ENCODE measurements at places on chromosomes 11 and 22.

DNA sequence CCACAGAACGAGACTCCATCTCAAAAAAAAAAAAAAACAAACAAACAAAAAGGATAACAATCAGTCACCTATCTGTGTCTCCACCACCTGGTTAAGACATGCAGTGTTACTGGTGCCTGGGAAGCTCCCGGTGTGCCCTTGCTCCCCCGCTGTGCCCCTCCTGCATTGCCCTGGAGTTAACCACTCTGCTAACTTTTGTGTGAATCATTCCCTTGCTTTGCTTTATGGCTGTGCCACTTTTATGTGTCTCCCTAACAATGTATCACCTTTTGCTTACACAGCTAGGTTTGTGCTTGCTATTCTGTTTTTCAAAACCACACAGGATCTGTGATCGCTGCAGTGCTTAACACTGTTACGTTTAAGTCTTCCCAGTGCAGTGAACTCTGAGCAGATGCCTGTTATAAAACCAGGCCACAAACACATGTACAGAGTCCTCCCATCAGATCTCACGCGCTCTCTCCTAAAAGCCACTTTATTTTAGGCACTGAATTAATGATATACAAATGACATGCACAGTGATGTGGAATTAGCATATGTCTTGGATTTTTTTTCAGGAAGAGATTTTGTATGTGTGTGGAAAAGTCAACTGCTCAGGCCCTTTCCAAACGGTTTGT, 69.9 kb downstream of the BUD13 start:
- no peak for DNase-seq

DNA sequence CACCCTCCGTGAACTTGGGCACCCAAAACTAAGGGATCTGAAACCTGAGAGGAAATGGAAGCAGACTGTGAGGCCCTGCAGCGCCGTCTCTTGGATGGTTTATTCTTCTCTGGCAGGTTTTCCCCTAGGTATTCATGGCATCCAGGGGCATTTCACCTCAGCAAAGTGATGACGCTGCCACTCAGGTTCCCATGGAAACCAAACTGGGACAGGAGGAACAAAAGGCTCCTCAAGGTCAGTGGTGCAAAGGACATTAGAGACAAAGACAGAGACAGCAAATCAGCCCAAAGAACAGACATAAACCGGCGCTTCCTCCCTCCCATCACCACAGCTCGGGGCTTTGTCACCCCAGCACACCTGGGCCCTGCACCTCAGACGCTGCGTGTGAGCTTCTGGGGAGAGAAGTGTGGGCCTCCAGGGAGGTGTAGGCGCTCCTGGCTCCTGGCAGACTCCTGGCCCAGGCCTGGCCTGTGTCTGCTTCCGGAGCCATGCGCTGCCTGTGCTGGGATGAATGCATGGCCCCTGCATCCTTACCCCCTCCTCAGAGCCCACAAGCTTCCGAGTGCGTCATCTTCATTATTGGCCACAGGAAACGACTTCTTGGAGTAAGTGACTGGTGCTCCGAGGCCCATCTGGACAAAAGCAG, 5.9 kb downstream of the TP53AIP1 start:
- DNase-seq: no peak

- DNase-seq: no peak
Observed at GRCh38 chr22:38193580-38193979, 8.2 kb upstream of the MAFF start.

DNA sequence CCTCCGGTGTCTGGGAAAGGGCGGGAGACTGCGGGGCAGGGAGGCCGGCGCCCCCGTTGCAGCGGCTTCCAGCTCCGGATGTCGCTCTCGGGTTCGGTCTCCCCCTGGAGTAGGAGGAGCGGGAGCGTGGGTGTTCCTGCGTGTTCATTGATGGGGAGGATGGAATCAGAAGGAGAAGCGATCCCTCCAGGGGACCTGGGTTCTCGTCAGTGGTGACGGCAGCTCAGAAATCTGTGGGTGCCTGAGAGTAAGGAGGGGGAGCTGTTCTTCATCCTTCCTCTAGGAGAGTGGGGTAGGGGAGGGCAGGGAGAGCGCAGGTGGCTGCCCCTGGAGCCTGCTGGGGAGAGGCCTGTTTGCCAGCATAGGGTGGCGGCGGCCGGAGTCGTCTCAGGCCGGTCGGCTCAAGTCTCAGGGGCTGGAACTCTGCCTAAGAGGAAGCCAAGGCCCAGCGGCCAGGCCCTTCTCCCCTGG, 1.1 kb downstream of the UBASH3B start:
- no peak for DNase-seq

DNA sequence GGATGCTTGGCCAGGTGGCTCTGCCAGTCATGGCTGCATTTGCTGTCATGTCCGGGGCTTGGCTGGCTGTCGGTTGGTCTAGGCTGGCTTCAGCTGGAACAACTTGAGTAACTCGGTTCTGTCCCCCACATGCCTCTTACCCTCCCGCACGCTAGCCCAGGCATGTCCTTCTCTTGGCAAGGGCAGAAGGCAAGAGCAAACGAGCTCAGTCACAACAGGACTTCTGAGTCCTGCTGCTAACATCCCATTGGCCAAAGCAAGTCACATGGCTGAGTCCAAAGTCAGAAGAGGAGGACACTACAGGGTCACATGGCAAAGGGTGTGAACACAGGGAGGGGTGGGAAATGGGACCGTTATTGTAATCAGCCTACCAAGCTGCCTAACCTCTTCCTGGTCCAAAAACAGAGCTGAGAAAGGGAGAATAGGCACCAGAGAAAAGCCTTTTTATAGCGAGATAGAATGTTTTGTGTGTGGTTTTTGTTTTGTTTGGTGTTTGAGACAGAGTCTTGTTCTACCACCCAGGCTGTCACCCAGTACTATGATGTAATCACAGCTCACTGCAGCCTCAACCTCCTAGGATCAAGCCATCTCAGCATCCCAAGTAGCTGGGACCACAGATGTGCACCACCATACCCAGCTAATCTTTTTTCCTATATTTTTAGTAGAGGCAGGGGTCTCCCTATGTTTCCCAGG, 81.9 kb downstream of the MN1 start:
- DNase-seq: no peak

GRCh38 chr11:69637941-69638871, 2.8 kb upstream of the CCND1 start:
- no peak for DNase-seq

DNA sequence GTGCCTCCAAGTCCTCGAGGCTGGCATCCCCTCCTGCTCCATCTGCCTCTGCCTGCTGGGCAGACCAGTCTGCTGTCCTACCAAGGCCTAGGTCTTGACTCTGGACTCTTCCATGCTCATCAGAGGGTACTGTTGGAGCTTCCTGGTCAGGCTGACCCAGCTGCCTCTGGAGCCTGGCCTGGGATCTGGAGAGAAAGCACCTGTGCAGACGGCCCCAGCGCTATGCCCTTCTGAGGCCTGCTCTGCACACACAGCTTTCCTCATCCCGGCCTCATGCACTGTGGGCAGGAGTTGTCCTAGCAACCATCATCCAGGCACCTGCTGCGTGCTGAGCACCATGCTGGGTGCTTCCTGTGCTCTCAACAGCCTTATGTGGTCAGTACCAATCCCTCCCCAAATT, 70.8 kb downstream of the CDKN1C start:
- DNase-seq: no peak

DNA sequence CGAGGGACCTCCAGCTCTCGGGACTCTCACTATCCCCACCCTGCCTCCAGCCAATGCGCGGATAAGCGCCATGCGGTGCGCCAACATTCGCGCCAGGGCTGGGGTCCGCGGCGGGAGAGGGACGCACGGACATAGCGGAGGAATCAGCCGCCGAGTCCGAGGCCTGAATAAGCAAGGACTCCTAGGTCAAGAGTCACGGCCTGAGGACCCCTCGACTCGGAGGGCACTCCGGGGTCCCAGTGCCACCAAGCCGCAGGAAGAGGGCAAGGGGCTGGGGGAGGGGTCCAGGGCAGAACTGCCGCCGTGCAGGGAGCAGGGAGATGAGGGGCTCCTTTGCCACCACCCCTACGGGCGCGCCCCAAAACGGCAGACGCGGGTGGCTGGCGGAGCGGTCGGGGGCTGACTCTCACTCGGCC, 552 bp downstream of the DSCAML1 start:
- DNase-seq: no peak

All from AG09319 (cell line).